ENCODE measurements at places on chromosomes 12 and 14.

- DNase-seq = no peak
Measured at GRCh38 chr12:101552277-101552676, 42.5 kb upstream of the MYBPC1 start.

DNA sequence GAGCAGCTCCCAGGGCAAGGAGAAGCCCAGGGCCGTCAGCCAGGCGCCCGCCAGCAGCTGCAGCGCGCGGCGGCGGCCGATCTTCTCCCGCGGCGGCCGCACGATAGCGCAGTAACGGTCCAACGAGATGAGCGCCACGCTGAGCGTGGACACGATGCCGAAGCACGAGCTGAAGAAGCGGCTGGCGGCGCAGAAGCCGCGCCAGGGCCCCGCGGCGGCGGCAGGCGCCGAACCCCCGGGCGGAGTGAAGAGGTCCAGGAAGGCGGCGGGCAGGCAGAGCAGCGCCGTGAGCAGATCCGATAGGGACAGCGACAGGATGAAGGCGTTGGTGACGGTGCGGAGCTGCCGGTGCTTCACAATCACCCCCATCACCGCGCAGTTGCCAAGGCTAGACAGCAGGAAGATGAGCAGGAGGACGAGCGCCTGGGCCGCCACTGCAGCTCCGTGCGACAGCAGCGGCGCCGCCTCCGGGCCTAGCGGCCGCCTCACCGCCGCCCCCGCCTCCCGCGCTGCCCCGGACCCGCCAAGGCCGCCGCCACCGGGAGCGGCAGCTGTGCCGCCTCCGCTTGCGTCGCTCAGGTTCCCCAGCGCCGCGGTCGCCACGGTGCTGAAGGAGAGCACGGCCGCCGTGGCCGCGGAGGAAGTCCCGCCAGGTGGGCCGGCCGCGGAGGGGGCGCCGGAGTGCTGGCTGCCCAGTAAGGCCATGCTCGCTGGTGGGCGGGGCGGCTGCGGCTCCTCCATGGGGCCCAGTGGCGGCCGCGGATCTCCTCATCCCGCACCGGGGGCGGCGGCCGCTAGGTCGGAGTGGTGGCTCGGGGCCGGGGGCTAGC lies 479 bp downstream of the GPR135 start:
- no peak for DNase-seq

DNA sequence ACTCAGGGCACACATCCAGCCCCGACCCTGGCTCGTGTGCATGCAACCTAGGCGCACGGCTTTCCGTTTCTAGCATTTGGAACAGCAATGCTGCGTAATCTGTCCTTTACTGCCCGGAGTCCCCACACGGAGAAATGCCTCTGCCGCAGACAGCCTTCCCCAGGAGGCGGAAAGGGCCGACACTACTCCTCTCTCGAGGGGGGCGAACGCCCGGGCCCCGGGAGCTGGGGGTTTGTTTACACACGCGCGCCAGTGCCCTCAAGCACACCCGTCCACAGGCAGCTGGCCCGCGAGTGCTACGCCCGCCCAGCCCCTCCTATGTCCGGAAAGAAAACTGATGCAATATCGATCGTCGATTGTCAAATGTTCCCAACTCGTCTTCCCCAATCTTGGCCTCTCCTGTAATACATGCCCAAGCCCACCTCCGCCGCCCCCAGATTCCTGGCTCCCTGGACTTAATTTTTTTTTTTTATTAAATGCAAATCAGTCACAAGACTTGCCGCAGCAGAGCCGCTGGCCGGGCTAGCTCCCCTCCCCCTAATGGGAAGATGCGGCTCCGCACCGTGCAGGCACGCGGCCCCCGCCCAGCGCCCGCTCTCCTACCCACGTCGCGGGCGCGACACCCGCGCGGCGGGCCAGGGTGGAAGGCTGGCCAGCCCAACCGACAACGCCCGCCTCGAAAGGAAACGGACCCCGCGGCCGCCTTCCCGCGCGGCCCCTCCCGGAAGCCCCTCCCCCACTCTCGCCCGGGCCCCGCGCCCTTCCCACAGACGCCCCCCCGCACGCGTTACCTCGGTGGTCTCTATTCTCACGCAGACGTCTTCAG lies 642 bp downstream of the SLC38A2 start:
- peak; percentile 27 for DNase-seq

- no peak for DNase-seq
Measured at GRCh38 chr12:63968673-63969072, 124.2 kb downstream of the SRGAP1 start.

- DNase-seq = no peak
Measured at GRCh38 chr14:67191768-67192290, 2.6 kb downstream of the GARIN2 start.
